Tracheal epithelial cell (primary cell): ENCODE measurements at places on chromosomes 2 and 18. TPM values are rescaled to one million over a fixed set of nuclear protein-coding genes. Genes with fewer than 3 reads are reported as not detected.

FBXO36 gene
- 2.7 and 5.5 TPM in 2 replicates for total RNA-seq

GALNT3 gene
- 63.1 and 78.2 TPM in 2 replicates for total RNA-seq

SH3RF3 gene
- under 0.01 and 0.24 TPM in 2 replicates for total RNA-seq

NR4A2 gene
- 0.24 and 0.43 TPM in 2 replicates for total RNA-seq

ALPP gene
- total RNA-seq, result not detected in 2 replicates

TWIST2 gene
- 7.0 and 8.5 TPM in 2 replicates for total RNA-seq

RFTN2 gene
- total RNA-seq, result 0.21 TPM in 1 of 2 replicates, not detected in the other

SCYGR1 gene
- total RNA-seq, result not detected in 2 replicates

CIB4 gene
- not detected in 2 replicates for total RNA-seq

CFAP210 gene
- total RNA-seq, result not detected in 2 replicates

C1QL2 gene
- not detected in 2 replicates for total RNA-seq

SERPINB7 gene
- 35.4 and 53.0 TPM in 2 replicates for total RNA-seq

DSG4 gene
- total RNA-seq, result not detected in 2 replicates

SERPINB11 gene
- not detected in 2 replicates for total RNA-seq

ANO7 gene
- total RNA-seq, result 0.24 TPM in 1 of 2 replicates, not detected in the other

IL1B gene
- 31.8 and 169 TPM in 2 replicates for total RNA-seq

HTR2B gene
- not detected in 2 replicates for total RNA-seq

DOCK10 gene
- total RNA-seq, result 0.48 TPM in 1 of 2 replicates, not detected in the other

IL36B gene
- not detected in 2 replicates for total RNA-seq

CYP26B1 gene
- under 0.01 and 0.24 TPM in 2 replicates for total RNA-seq

POMC gene
- total RNA-seq, result 0.72 TPM in 1 of 2 replicates, not detected in the other

KCNJ3 gene
- total RNA-seq, result not detected in 2 replicates

ASAP2 gene
- total RNA-seq, result 36.9 and 47.5 TPM in 2 replicates

TXNDC2 gene
- total RNA-seq, result not detected in 2 replicates

SLC19A3 gene
- 0.48 TPM in 1 of 2 replicates, not detected in the other for total RNA-seq

GDF7 gene
- under 0.01 TPM in 2 replicates for total RNA-seq

LGALSL gene
- total RNA-seq, result 13.0 and 14.0 TPM in 2 replicates

CCDC74B gene
- total RNA-seq, result 1.4 and 2.3 TPM in 2 replicates

CROCC2 gene
- total RNA-seq, result not detected in 2 replicates

CCDC85A gene
- under 0.01 TPM in 1 of 2 replicates, not detected in the other for total RNA-seq

HOXD13 gene
- not detected in 2 replicates for total RNA-seq

SNTG2 gene
- total RNA-seq, result not detected in 2 replicates

ABCG8 gene
- total RNA-seq, result under 0.01 TPM in 1 of 2 replicates, not detected in the other

ACADL gene
- total RNA-seq, result 0.21 and 0.48 TPM in 2 replicates

UPP2 gene
- not detected in 2 replicates for total RNA-seq

ACTR3 gene
- total RNA-seq, result 178 and 290 TPM in 2 replicates

ATP8B1 gene
- total RNA-seq, result 29.2 and 39.0 TPM in 2 replicates

CNRIP1 gene
- 0.96 TPM in 1 of 2 replicates, not detected in the other for total RNA-seq

HOXD11 gene
- 0.96 TPM in 1 of 2 replicates, not detected in the other for total RNA-seq

CPLX4 gene
- total RNA-seq, result 0.24 TPM in 1 of 2 replicates, not detected in the other

ABHD1 gene
- not detected in 2 replicates for total RNA-seq

RIOK3 gene
- total RNA-seq, result 93.7 and 122 TPM in 2 replicates

DSG1 gene
- 0.21 and 0.72 TPM in 2 replicates for total RNA-seq
